Fibroblast of skin of left quadriceps (primary cell): ENCODE measurements at places on chromosomes 3 and 15.
A peak's percentile ranks its signal among the peaks of the same experiment; 100 is the strongest.

- no peak for DNase-seq
Observed at GRCh38 chr3:57006949-57007419, 53.5 kb upstream of the SPATA12 start.

GRCh38 chr3:180704532-180704931 lies 25.2 kb upstream of the CCDC39 start:
- no peak for DNase-seq

- DNase-seq = no peak
Observed at GRCh38 chr3:46734773-46735172, 17.1 kb upstream of the PRSS50 start.

GRCh38 chr3:187982142-187982541 lies 171.8 kb upstream of the LPP start:
- DNase-seq = no peak

DNA sequence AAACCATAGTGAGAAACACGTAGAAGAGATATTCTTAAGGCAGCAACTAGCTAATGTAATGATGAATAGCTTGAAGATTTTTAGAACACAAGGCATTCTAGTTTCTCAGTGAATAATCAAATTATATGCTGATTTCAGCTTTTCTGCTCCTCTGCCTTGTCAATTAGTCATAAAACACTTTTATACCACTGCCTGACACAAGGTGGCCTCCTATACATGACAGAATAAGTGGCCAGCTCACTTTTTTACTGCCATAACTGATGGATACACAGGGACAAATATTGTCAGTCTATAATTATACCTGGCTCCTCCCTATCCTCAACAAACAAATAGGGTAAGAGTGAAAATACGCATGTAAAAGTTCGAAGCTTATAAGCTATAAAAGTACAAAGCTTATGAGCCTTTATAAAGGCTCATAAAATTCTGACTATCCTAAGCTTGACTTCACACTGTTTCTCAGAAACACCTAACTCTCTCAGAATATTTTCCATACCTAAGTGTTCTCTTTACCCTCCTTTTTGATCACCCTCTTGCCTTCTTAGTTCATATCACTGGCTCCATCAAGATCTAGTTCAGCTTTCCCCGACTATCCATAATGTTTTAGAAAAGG lies 81.6 kb downstream of the HERC1 start:
- DNase-seq = peak; percentile 18

DNA sequence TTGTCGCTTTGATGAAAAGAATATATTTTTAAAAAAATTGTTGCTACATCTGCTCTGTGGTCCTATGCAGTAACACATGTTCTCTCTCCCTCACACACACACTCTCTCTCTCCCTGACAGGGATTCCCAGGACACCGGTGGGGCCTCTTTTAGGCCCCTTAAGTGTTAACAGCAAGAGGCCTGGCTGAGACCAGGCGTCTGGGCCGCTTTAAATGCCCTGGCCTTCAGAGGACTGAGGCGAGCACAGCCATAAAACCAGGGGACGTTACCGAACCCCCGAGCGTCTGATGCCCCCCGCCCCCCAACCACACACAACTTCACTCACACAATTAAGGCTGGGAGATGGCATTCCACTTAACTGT lies 1.7 kb downstream of the BNC1 start:
- no peak for DNase-seq

DNA sequence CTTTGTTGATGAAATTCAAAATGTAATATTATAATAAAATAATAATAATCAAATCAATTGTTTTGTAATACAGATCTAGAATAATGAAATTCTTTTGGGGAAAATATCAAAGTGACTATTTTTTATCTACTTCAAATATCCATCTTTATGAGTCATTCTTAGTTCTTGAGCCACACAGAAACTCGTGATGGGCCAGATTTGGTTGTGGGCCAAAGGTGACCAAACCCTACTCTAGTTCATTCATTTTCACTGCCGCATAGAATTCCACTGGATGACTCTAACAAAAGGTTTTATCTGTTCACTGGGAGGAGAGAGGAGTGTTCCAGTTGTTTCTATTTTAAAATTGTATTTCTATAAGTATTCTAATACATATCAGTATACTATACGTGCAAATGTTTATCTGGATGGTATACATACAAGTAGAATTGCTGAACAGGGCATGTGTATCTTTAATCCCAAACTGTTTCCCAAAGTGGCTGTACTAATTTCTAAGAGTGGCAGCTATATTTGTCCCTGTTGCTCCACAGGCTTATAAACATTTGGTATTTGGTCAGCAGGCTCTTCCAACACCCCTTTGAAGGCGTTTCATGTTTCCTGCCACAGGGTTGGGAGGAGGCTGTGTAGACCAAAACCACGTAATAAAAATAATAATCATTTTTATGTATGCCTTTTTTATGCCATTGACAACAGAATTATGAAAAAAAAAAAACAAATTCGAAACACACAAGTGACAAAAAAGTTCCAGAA lies 7.3 kb upstream of the RTP3 start:
- DNase-seq = no peak

DNA sequence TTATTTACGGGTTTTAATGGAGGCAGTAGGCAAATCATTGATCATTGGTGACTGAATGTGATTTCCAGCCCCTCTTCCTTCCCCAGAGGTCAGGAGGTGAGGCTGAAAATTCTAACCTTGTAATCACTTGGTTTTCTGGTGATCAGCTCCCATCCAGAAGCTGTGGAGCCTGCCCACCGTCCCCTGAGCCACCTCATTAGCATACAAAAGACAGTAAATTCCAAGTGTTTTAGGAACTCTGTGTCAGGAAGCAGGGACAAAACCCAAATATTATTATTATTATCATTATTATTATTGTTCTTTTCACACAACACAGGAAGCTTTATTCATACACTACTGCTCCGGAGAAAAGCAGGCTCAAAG lies 18.2 kb downstream of the FOXB1 start:
- no peak for DNase-seq

DNA sequence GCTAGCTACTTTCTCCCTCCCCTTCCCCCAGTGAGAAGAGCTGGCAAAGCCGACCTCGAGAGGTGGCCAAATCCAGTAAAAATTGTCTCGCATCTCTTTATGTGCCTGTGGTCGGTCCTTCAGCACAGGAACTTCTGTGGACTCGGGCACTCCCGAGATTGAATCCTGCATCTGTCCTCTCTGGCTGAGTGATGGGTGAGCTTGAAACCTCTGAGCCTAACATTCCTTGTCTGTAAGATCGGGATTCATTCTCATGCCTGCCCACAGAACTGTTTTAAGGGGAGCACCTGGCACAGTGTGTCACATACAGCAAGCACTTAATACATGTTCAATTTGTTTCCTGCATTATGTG lies 11.3 kb downstream of the CX3CR1 start:
- no peak for DNase-seq

- DNase-seq = no peak
Observed at GRCh38 chr15:81302701-81303109, 21.2 kb downstream of the STARD5 start.

DNA sequence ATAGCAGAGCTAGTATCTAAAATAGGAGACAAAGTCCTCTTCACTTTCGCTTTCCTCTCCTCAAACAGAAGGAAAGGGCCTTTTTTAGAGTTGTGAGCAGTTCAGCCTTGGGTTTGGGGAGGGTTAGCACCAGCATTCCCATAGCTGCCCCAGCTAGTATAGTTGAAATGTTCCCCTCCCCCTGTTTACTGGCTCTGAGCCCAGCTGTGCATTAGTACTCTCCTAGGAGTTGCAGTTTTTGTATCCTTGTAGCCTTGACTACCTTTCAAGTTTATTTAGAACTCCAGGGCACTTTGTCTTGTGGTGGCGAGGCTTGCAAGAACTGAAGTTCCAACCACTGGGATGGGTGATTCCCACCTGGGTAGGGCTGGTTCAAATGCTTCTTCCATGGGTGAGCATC lies 245.1 kb upstream of the NAALADL2 start:
- no peak for DNase-seq

GRCh38 chr3:66413151-66413751 lies 87.6 kb downstream of the LRIG1 start:
- peak; percentile 85 for DNase-seq

- DNase-seq = no peak
Observed at GRCh38 chr3:122767540-122768372, 25.9 kb downstream of the HSPBAP1 start.

DNA sequence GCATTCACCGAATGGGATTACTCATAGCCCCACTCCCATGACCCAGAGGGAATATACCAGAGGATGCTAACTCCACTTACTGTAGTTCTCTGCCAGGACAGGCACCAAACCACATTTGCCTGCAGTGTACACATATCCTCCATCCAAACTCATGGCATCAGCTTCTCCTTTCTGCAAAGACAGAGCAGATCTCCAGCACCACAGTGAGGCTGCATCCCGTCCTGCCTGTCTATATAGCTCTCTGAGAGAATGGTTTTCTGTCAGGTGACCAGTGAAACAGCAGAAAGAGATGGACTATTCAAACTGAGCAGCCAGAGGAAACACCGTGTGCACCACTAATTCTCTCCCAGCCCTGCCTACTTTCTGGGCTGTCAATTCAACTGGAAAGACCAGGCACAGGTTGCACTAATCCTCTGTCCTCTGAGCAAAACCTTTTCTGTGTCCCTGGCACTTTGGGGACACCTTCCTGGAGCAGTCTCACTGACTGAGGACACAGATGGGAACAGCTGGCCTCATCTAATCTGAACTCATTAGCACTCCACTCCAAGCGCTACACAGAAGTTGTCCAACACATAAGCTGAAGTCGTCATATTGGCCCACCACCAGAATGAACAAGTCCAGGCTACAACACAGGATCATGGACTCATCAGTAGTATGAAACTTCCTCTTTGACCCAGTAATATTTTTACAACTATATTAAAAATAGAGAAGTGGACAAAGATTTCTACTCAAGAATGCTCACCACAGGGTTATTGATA lies 17.3 kb downstream of the LTF start:
- no peak for DNase-seq

DNA sequence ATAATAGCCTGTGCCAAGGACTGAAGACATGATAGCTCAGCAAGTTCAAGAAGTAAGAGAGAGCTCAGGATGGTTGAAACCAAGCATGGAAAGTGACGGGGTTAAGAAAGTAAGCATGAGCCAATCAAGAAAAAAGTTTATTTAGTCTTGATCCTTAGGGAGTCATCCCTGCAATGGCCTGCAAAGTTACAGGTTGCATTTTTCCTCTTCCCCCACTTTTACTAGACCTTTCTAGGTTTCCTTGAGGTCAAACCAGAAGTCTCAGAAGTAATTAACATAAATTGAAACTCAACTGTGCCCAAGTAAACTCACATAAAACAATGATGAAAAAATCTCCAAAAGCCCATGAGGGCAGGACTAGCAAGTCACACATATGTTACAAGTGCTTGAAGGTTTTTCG lies 250.9 kb downstream of the MAGI1 start:
- DNase-seq = no peak

- DNase-seq = peak; percentile 82
Observed at GRCh38 chr3:111315930-111316587, 225.9 kb upstream of the CD96 start.

DNA sequence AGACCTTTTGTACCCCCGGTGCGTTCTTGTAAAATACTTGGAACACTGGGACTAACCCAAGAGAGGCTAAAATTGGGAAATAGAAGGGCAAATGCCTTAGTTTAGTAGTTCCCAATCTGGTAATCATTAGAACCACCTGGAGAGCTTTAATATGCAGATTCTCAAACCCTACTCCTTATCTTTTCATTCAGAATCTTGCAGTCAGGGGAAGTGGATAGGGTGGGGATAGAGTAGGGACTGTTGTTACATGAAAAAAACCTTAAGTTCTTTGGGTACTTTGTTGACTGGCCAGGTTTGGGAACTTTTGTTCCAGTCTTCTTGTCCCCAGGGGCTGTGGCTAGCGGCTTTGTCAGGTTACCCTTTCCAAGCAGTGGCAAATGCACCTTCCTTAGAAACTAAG lies 15.9 kb downstream of the MAPKBP1 start:
- no peak for DNase-seq

GRCh38 chr3:177611752-177612334 lies 414.6 kb upstream of the TBL1XR1 start:
- DNase-seq = no peak

- DNase-seq = no peak
Observed at GRCh38 chr15:88645171-88646087, 6.6 kb downstream of the ISG20 start.

GRCh38 chr15:51727141-51727897 lies 10.1 kb downstream of the LYSMD2 start:
- DNase-seq = no peak

GRCh38 chr3:50445919-50446318 lies 57.5 kb downstream of the CACNA2D2 start:
- no peak for DNase-seq

GRCh38 chr15:75211436-75212199 lies 9.9 kb downstream of the C15orf39 start:
- no peak for DNase-seq

DNA sequence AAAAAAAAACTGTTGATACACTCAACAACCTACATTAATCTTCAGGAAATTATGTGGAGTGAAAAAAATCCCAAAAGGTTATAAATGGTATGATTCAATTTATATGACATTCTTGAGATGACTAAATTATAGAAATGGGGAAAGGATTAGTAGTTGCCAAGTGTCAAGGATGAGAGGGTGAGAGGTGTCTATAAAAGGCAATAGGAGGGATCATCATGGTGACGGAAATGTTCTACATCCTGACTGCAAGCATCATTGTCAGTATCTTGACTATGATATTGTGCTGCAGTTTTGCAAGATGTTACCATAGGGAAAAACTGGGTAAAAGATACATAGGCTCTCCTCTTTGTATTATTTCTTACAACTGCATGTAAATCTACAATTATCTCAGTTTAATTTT lies 125.6 kb downstream of the FRMD5 start:
- DNase-seq = no peak

- DNase-seq = no peak
Observed at GRCh38 chr3:49058011-49058410, 28.8 kb upstream of the IMPDH2 start.

DNA sequence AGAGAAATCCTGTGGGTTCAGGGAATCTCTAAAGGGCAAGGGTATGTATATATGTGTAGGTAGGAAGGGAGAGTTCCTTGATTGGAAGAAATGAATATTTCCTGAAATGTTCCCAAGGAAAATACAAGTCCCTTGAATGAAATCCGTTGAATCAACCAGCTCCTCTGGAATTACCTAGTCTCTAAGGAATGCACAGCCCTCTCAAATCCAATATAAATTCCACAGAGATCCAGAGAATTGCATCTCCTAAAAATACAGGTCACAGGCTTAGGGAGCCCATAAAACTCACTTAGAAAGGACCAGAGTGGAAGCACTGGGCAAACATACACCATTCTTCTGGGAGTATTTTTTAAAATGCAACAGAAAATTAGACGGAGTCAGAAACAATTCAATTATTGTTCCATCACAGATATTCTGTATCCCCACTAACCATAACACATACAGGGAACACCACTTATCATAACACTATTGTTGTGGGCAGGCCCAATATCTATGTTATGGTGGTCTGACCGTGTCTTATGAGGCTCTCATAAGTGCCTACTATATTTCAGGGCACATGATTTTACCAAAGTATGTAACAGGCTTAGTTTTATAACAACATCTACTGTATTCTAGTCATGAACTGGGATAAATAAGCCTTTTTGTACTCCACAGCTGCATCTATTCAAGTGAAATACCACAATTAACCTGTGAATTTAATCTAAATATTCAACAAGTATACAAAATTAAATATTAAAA lies 43.7 kb downstream of the IGSF11 start:
- DNase-seq = no peak

GRCh38 chr15:77823736-77824135 lies 191.0 kb upstream of the LINGO1 start:
- no peak for DNase-seq
